H4 (cell line): ENCODE measurements at places on chromosomes 4 and X.

DNA sequence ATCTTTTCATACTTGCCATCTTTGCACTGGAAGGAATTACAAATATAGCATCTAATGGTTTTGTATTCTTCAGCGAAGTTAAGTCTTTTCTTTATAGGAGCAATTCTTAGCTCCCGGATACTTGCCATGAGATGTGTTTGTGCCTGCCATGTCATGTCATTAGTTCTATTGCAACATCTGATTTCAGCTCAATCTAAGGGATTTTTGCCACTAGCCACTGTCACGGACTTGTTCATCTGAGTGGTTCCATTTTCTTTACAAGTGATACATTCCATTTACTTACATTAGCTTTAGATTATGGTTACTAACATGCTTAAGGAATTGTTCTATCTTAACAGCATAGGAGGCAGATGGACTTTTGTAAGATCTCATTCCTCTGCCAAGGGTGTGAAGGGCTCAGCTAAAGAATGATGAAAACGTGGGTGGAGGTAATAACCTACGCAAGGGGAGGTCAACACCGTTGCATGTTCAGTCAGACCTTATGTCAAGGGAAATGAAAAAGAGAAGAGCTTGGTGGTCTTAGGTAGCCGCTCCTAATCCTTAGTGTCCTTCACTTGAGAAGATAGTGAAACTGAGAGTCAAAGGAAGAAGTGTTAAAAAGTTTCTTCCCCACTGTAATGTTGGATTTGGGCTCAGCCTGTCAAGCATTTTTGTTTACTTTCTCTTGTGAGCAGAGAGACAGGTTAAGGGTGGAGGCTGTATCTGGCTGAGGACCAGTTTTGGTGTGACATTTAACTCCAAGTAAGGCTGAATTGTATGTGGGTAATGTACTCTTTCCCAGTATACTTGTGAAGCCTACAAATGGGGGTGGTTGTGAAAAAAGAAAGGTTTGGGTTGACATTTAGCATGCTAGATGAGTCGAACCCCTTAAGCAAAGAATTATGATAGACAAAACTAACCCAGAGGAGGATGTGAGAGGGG is 3.6 kb upstream of the KLHL2 start:
- no peak for DNase-seq

DNA sequence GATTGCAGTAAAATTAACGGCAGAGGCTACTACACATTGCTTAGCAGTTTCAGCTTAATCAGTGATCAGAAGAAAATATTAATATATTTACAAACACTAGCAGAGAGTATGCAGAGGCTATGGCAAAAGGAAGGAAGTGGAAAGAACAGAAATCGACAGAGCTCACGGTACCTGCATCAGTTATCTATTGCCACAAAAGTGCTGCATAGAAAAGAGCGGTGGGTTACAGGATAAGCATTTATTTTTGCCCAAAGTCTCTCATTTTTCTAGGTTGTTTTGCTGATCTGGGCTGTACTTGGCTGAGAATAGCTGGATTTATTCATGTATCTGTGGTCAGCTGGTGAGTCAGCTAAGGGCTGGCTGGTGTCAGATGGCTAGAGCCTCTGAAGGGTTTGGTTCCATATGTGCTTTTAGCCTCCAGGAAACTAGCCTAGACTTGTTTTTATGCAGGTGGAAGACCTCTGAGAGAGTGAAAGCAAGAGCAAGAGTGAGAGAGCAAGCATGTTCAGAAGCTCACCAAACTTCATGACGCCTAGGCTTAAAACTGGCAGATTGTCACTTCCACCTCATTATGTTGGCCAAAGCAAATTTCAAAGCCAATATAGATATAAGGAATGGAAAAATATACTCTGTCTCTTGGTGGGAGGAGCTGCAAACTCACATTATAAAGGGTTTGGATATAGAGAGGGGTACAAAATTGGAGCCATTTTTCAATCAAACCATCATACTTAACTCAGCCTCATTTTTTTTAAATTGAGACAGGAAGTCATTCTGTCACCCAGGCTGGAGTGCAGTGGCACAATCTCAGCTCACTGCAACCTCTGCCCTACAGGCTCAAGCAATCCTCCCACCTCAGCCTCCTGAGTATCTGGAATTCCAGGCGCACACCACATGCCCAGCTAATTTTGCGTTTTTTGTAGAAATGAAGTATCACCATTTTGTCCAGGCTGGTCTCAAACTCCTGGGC is 153.2 kb upstream of the RPL34 start:
- peak; percentile 80 for DNase-seq

GRCh38 chr4:139826426-139826825 is 160.8 kb downstream of the MGST2 start:
- DNase-seq = no peak

GRCh38 chr4:88629826-88630225 is 37.5 kb downstream of the HERC3 start:
- DNase-seq = no peak

GRCh38 chr4:174563399-174563798 is 41.1 kb upstream of the HPGD start:
- no peak for DNase-seq

DNA sequence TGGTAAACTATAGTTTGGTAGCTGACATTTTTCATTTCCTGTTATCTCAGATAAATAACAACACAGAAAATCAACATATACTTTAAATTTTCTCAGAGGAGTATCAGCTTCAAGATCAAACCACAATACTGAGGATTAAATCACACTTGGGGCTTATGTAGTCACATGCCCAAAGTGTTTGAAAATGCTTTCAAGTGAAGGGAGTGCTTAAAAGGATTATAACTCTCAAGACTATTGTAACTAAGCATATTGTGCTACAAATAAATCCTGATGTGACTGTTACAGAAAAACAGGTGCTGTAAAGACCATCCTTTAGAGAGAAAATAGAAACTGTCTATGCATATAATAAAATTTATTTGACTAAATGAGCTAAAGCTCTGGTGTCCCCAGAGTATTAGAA is 887.6 kb downstream of the ADGRL3 start:
- no peak for DNase-seq
